ENCODE measurements at places on chromosomes 12 and 14. TPM values are rescaled to one million over a fixed set of nuclear protein-coding genes. Genes with fewer than 3 reads are reported as not detected.

DNA sequence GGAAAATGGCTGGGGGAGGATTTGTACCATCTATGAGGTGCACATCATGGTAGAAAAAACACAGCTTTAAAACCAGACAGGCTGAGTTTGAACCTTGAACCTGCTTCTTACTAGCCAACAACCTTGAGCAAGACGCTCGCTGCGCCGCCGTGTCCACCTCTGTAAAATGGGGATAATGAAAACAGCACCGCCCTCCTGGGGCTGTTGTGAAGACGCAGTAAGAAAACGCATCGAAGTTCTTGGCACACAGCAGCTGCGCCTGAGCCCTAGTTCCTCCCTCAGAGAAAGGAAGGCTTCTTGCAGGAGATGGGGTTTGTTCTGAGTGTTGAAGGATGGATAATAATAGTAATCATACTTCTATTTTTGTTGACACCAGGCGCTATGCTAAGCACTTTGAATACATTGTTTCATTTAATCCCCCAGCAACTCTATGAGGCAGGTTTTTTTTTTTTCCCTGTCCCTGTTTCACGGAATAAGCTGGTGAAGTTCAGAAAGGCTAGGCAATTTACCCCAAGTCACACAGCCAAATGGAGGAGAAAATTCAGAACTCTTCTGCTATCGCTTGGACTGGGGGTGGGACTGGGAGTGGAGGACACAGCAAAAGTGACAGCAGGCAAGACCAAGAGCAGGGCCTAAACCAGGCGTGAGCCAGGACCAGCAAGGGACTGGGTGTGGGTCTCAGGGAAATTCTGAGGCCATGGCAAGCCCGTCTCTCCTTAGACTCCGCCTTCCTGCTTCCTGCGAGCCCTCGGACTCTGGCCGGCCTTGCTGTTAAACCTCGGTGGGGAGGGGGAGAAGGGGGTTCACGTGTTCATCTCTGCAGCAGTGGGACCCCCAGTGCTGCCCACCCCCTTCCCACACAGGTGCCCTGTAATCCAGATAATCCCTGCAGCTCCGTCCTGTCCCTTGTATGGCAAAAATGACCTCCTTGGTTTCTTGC, 97.5 kb downstream of the LRRC74A start:
- H3K4me3 ChIP-seq: peak overlapping the region; percentile 28
- H3K36me3 ChIP-seq: no peaks in the 10 kb centered on the region
- no peak overlapping the region for H3K27ac ChIP-seq
- DNase-seq: peak; percentile 47
- no peaks in the 10 kb centered on the region for H3K27me3 ChIP-seq

DNA sequence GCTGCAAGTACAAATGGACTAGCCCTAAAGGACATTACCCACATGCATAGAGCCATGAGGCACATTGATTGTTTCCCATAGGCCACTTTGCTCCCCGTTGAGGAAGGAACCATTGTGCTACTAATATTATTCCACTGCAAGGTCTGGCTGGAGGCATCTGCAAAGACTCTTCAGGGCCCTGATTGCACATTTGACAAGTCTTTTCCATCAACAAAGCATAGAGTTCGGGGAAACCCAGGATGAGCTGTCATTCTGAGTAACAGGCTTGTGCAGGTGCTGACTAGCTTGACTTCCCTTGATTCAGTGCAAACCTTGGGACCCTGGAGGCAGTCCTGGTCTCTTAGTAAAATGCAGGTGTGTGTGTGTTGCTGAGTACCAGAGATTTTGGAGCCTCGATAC, 73.8 kb downstream of the SUSD6 start:
- H3K36me3 ChIP-seq: no peaks in the 10 kb centered on the region
- DNase-seq: no peak
- H3K27me3 ChIP-seq: no peaks in the 10 kb centered on the region
- H3K27ac ChIP-seq: no peak overlapping the region
- no peak overlapping the region for H3K4me3 ChIP-seq

DNA sequence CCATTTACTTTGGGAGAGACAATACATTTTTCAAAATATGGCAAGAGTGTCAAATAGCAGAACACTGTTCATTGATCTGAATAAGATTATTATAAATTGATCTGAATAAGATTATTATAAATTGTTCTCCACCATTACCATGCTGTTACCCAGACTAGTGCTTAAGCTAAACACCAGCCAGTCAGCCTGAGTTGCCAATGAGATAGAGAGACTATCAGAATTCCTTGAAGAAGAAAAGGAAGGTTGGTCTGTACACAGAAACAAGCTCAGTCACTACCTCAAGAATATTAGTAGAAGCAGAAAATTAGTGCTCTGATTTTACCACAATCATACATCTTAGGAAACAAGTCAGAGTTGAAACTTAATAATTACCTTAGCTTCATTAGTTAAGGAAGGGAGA, 469.8 kb downstream of the FOXG1 start:
- H3K27ac ChIP-seq: no peak overlapping the region
- H3K4me3 ChIP-seq: no peak overlapping the region
- H3K4me1 ChIP-seq: peaks cover 39% of the 10 kb centered on the region

DNA sequence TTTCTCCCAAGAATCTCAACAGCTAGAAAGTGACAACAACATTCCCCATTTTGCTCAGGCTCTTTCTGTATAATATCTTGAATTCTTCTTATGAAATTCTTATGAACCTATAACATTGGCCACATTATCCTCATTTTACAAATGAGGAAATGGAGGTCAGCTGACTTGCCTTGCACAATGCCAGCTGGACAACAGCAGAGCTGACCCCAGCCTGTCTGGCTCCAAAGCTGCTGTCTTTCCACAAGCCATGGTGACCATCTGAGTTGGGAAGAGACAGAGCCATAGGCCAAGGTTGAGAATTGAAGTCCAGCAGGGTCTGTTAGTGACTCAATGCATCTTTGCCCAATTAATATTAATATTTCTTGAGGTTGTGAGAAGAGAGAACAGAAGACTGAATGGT, 87.3 kb downstream of the KSR2 start:
- H3K4me1 ChIP-seq: no peaks in the 10 kb centered on the region
- no peaks in the 10 kb centered on the region for H3K27me3 ChIP-seq
- no peak overlapping the region for H3K27ac ChIP-seq
- no peak for DNase-seq
- no peaks in the 10 kb centered on the region for H3K36me3 ChIP-seq
- H3K4me3 ChIP-seq: no peak overlapping the region

DNA sequence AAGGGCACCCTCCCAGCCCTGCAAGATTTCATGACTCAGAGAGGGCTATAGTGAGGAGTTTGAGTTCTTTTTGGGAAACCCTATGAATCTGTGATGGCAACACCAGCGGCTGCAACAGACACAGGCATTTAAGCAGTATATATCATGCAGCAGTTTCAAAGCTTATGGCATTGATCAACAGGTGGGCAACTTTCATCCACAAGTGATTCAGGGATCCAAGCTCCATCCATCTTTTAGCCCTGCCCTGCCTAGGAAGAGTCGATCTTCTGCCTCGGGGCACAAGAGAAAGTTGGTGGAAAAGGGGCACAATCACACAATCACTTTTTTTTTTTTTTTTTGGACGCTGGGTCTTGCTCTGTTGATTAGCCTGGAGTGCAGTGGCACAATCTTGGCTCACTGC, 8.3 kb upstream of the FAM222A start:
- H3K36me3 ChIP-seq: no peaks in the 10 kb centered on the region
- H3K27me3 ChIP-seq: no peaks in the 10 kb centered on the region
- H3K27ac ChIP-seq: no peak overlapping the region
- peaks cover 22% of the 10 kb centered on the region for H3K4me1 ChIP-seq

Gene OASL
- not detected for total RNA-seq

Gene KCNJ8
- not detected for total RNA-seq

Gene P2RX2
- 0.15 TPM for total RNA-seq

Gene ISCU
- total RNA-seq: 78.9 TPM

Gene NOPCHAP1
- total RNA-seq: 8.9 TPM

DNA sequence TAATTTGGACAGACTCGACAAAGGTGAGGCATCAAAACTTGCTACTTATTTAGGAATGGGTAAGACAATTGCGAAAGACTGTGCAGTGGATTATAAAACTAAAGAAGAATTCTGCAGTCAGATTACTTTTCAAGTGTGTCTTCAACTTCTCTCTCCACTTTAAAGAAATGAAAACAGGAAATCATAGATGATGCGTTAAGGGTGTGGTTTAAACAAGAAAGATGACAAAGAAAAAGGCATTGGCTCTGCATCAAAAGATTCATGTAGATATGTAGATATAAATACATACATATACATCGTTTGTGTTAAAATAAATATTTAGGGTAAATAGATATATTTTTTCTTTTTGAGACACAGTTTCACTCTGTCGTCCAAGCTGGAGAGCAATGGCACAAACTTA, 74.6 kb upstream of the PARP11 start:
- DNase-seq: no peak
- peaks cover 21% of the 10 kb centered on the region for H3K4me1 ChIP-seq
- H3K4me3 ChIP-seq: no peak overlapping the region
- H3K27me3 ChIP-seq: peaks cover 17% of the 10 kb centered on the region
- H3K27ac ChIP-seq: no peak overlapping the region
- no peaks in the 10 kb centered on the region for H3K36me3 ChIP-seq

Gene KLHL28
- total RNA-seq: 14.8 TPM

DNA sequence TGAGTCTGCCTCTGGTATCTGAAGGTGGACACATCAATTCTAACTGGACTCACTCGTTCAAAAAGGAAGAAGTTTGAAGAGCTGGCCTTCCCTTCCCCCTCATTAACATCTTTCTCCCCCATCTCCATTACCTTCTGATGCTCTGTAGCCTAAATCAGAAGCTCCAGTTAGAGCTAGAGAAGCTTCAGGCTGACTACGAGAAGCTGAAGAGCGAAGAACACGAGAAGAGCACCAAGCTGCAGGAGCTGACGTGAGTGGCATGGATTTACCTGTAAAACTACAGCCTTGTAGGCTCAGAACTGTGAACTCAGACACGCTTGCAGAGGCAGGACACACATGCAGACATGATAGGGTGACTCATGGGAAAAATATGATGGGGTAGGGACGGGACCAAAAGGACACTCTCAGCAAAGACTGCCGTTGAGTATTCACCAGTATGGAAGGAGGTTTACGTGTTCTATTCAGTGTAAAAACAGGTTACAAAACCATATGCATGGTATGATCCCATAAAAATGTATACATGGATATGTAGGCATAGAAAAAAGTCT, 14.3 kb upstream of the PIP4K2C start:
- H3K27ac ChIP-seq: no peak overlapping the region
- no peak overlapping the region for H3K4me3 ChIP-seq
- H3K27me3 ChIP-seq: no peaks in the 10 kb centered on the region
- H3K4me1 ChIP-seq: no peaks in the 10 kb centered on the region

DNA sequence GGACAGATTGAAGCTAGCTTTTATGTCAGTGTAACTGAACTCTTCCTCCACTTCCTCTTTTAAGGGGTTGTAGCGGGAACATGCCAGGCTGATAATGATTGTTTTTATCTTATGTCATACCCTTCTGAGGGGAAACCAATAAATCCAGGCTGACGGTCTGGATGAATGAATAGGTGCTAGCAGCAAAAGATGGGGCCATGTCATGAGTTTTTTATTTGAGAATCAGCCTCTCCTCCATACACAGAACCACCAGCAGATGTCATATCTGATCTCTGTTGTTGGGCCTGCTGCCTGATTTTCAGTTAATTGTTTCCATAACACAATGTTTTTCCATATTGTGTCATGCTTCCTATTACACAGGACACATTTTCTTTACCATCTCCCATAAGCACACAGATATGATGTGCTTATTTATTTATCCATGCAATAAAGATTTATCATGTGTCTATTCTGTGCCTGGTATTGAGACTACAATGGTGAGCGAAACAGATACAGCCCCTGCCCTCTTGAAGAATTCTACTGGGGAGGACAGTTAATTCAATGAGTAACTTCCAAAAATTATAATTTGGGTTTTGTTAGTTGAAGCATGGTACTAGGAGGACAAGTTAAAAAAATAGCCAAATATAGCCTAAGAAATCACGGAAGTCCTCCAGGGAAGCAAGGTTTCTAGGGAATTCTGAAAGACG, 33.6 kb upstream of the CRY1 start:
- H3K27me3 ChIP-seq: no peaks in the 10 kb centered on the region
- no peak for DNase-seq
- H3K36me3 ChIP-seq: no peaks in the 10 kb centered on the region
- no peak overlapping the region for H3K27ac ChIP-seq

Gene RTN1
- total RNA-seq: 18.6 TPM

DNA sequence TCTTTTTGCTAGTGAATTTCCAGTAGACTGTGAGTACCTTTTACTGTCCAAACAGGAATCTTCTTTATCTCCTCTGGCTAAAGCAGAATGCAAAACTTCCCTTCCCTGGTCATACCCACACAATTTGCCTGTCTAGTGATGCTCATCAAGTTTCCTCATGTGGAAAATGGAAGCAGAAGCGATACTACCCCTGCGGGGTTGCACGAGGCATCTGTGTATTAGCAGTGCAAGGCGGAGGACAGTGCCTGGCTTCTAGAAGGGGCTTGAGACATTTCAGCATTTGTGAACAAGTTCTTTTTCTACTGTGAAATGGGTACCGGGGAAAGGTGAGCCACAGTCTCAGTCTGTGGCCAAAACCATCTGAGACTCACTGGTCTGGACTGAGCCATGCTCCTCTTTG, 340.9 kb downstream of the AACS start:
- no peaks in the 10 kb centered on the region for H3K4me1 ChIP-seq
- H3K27ac ChIP-seq: no peak overlapping the region
- no peak overlapping the region for H3K4me3 ChIP-seq
- no peaks in the 10 kb centered on the region for H3K27me3 ChIP-seq
- no peak for DNase-seq
- H3K36me3 ChIP-seq: no peaks in the 10 kb centered on the region

- H3K4me3 ChIP-seq: no peak overlapping the region
- no peaks in the 10 kb centered on the region for H3K36me3 ChIP-seq
- H3K27ac ChIP-seq: no peak overlapping the region
- peaks cover 14% of the 10 kb centered on the region for H3K4me1 ChIP-seq
- H3K27me3 ChIP-seq: no peaks in the 10 kb centered on the region
- DNase-seq: no peak
Measured at GRCh38 chr12:103671367-103671766, 84.3 kb downstream of the STAB2 start.

DNA sequence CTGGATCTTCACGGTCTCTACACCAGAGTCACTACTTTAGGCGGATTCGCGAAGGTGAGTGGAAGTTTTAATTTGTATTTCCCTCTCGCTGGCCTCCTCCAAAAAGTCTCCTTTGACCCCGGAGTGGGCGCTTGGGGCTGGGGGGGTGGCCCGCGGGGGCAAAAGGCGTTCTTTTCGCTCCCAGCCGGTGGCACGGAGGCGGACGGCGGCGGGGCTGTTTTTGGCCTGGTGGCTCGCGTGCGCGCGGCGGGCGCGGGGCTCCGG, 510 bp downstream of the ARID2 start:
- peaks cover 27% of the 10 kb centered on the region for H3K4me1 ChIP-seq
- H3K27me3 ChIP-seq: no peaks in the 10 kb centered on the region
- H3K4me3 ChIP-seq: peak overlapping the region; percentile 88
- no peak for DNase-seq
- H3K36me3 ChIP-seq: peaks cover 27% of the 10 kb centered on the region
- H3K27ac ChIP-seq: peak overlapping the region; percentile 97

DNA sequence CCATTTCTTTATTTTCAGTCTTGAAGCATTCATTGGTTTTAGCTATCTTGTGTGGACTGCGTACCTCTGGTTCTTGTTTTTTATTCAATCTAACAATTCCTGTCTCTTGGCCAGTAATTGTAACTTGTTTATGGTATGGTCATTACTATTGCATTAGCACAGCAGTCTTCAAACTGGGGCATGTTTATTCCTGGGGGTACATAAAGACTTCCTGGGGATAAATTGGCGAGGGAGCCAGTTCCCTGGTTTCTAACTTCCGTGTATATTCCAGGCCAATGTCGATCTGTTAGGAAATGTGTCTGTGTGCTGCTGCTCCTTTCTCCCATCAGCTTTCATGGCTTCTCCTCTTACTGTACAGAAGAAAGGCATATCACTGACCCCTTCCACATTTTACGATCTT, 13.7 kb upstream of the EVL start:
- no peak overlapping the region for H3K4me3 ChIP-seq
- no peaks in the 10 kb centered on the region for H3K27me3 ChIP-seq
- H3K4me1 ChIP-seq: no peaks in the 10 kb centered on the region
- no peaks in the 10 kb centered on the region for H3K36me3 ChIP-seq
- DNase-seq: no peak

Gene FOXA1
- 0.99 TPM for total RNA-seq

All from neural progenitor cell (in vitro differentiated cells).